ENCODE measurements at places on chromosomes 4 and X.
A peak's percentile ranks its signal among the peaks of the same experiment; 100 is the strongest.

- DNase-seq: no peak
These were observed 50.2 kb upstream of the C1GALT1C1 start for GRCh38 chrX:120680090-120680489.

GRCh38 chr4:100428051-100428450 is 89.8 kb downstream of the EMCN start:
- peak; percentile 29 for DNase-seq

- DNase-seq: peak; percentile 67
These were observed 146.5 kb upstream of the PCDH18 start for GRCh38 chr4:137678796-137679195.

DNA sequence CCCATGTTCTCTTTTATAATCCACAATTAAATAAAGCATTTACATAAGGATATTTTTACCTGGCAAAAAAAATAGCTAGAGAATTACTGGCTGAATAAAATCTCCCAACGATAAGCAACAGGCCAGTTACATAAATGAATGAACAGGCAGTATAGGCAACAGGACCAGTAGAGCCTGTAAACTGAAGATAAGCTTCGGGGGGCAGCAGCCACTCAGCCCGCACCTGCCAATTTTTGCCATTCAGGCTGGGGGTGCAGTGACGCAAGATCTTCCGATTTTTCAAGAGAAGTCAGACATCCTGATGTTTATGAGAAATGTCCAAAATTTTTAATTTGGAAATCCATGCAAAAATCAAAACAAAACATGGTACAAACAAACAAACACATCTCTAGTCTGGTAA is 49.0 kb upstream of the CDKN2AIP start:
- no peak for DNase-seq

DNA sequence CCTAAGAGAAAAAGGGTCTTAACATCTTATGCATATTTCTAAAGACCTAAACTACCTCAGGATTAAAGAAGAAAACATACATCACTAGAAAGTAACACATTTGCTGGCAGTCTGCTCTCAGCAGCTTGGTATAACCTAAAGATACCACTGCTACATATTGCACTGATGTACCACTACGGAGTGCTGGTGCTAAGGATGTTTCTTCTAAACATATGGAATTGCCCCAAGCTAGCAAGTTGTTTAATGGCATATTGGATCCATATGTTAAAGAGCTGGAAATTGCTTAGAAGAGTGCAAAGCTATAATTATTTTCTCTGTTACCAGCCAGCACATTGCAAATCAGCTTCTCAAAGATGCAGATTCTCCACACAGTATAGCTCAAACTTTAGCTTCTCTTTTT is 436.5 kb upstream of the GALNTL6 start:
- DNase-seq: peak; percentile 3

All from fibroblast of skin of left quadriceps (primary cell).